ENCODE measurements at places on chromosomes 6 and 20. TPM values are rescaled to one million over a fixed set of nuclear protein-coding genes. Genes with fewer than 3 reads are reported as not detected.

SHLD1 gene
- 13.8 TPM for total RNA-seq

RSPO3 gene
- 2.1 TPM for total RNA-seq

DNA sequence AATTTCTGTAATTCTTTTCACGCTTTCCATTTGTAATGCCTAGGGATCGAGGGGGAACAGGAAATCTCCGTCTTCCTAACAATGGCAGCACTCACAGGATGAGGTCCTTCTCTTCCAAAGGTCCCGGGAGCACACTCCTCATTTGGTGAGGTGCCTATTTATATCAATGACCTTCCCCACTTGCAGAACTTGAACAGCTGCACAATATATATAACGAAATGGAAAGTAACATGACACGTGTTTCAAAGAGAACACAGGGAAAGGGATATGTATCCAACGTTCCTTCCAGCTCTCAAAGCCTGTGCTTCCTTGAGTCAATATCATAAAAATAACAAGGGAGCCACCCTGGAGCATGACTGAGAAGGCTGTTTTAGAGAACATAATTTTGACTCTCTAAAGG is 78.6 kb upstream of the RBM24 start:
- no peaks in the 10 kb centered on the region for H3K4me1 ChIP-seq
- no peaks in the 10 kb centered on the region for H3K36me3 ChIP-seq
- H3K4me3 ChIP-seq = no peak overlapping the region

DNA sequence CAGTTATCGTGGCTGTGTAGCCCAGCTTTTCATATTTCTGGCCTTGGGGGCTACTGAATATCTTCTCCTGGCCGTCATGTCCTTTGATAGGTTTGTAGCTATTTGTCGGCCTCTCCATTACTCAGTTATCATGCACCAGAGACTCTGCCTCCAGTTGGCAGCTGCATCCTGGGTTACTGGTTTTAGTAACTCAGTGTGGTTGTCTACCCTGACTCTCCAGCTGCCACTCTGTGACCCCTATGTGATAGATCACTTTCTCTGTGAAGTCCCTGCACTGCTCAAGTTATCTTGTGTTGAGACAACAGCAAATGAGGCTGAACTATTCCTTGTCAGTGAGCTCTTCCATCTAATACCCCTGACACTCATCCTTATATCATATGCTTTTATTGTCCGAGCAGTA is 475 bp downstream of the OR2B6 start:
- no peak overlapping the region for H3K27ac ChIP-seq
- H3K36me3 ChIP-seq = no peaks in the 10 kb centered on the region
- no peak overlapping the region for H3K4me3 ChIP-seq
- DNase-seq = no peak
- H3K27me3 ChIP-seq = no peaks in the 10 kb centered on the region

- no peaks in the 10 kb centered on the region for H3K36me3 ChIP-seq
- no peak overlapping the region for H3K4me3 ChIP-seq
- DNase-seq = no peak
- H3K27ac ChIP-seq = no peak overlapping the region
- no peaks in the 10 kb centered on the region for H3K4me1 ChIP-seq
Observed at GRCh38 chr6:2688401-2689064, 62.2 kb downstream of the MYLK4 start.

GRCh38 chr20:33933469-33933909 is 60.2 kb upstream of the RALY start:
- H3K4me3 ChIP-seq = no peak overlapping the region
- no peaks in the 10 kb centered on the region for H3K4me1 ChIP-seq
- H3K36me3 ChIP-seq = no peaks in the 10 kb centered on the region
- no peak overlapping the region for H3K27ac ChIP-seq

GRCh38 chr6:117072781-117073180 is 192.6 kb upstream of the VGLL2 start:
- no peaks in the 10 kb centered on the region for H3K36me3 ChIP-seq
- no peaks in the 10 kb centered on the region for H3K4me1 ChIP-seq
- H3K27me3 ChIP-seq = no peaks in the 10 kb centered on the region
- no peak overlapping the region for H3K4me3 ChIP-seq

- peaks cover 63% of the 10 kb centered on the region for H3K36me3 ChIP-seq
- H3K4me1 ChIP-seq = peaks cover 23% of the 10 kb centered on the region
- H3K27me3 ChIP-seq = no peaks in the 10 kb centered on the region
- H3K4me3 ChIP-seq = no peak overlapping the region
- DNase-seq = no peak
Observed at GRCh38 chr6:167966540-167966905, 30.9 kb upstream of the KIF25 start.

PGM3 gene
- 25.0 TPM for total RNA-seq

DNA sequence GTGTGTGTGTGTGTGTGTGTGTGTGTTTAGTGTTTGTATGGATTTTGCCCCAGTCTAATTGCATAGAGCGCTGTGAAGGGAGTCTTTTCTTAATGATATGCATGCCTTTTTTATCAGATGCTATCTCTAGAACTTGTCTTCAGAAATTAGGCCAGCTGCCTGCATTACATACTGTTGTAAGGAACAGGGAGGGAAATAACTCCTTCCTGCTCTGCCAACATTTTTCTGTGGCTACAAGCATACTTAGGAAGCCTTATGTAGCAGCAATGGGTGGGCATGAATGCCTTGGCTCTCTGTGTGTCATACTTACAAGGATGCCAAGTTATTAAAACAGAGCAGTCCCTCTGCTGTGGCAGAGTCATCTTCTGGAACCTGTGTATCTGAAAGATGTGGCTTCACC is 8.0 kb upstream of the COL21A1 start:
- DNase-seq = no peak
- H3K27me3 ChIP-seq = no peaks in the 10 kb centered on the region
- H3K27ac ChIP-seq = no peak overlapping the region
- no peak overlapping the region for H3K4me3 ChIP-seq
